ENCODE measurements at places on chromosomes 7 and 10.

DNA sequence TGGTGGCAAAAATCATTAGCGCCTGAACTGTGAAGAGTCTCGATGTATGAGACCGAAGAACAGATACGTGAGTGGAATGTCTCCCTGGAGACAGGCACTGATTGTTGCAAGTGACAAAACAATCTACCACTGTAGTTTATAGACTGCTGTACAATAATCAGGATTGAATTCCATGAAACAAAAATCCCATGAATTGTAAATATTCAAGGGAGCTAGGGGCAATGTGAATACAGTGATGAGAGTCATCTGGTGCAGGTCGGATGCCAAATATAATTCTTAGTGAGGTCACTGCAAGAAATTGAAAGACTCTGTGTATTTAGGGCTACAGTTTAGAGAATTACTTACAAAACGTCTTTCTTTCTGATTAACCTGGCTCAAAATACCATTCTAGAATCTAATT, 594.4 kb upstream of the VSTM2A start:
- no peak for DNase-seq

DNA sequence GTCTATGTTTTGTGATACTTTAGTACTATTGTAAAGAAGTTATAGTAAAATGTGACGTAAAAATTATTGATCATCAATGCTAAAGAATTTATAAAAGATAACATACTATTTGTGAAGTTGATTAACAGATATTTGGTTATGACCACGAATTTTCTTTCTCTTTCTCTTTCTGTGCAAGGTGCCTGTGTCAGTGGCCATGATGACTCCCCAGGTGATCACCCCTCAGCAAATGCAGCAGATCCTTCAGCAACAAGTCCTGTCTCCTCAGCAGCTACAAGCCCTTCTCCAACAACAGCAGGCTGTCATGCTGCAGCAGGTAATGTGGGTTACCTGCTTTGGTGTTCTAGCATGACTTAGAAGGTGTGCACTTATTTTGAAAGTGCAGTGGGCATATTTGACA, 213.7 kb downstream of the FOXP2 start:
- DNase-seq, result no peak

- peak; percentile 29 for DNase-seq
These were observed 604 bp downstream of the MXI1 start for GRCh38 chr10:110207805-110208613.

DNA sequence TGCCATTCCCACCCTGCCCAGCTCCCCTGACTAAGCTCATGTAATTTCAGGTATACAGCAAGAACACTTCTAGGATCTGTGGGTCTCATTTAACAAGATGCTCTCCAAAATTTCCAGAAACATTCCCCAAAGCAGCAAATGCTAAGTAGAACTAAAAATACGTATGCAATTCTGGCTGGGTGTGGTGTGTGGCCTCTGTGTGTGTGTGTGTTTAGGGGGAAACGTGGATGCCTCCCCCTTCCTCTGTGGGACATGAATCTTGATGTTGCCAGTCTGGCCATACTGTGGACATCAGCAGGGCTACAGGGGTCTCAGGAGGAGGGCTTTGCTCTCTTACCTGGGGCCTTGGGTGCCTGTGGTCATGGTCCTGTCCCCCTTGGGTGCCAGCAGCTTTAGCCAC, 18.4 kb downstream of the EMX2 start:
- no peak for DNase-seq

- DNase-seq, result no peak
These were observed 147.0 kb upstream of the CELF2 start for GRCh38 chr10:10870523-10871241.

GRCh38 chr7:90752051-90752450, 155.9 kb downstream of the CDK14 start:
- DNase-seq, result no peak

GRCh38 chr10:104842704-104843103, 201.6 kb downstream of the SORCS3 start:
- DNase-seq, result no peak
